Activated CD8-positive, alpha-beta memory T cell treated with anti-CD3 and anti-CD28 coated beads for 1 hour (primary cell): ENCODE measurements at places on chromosomes 7 and 10.

DNA sequence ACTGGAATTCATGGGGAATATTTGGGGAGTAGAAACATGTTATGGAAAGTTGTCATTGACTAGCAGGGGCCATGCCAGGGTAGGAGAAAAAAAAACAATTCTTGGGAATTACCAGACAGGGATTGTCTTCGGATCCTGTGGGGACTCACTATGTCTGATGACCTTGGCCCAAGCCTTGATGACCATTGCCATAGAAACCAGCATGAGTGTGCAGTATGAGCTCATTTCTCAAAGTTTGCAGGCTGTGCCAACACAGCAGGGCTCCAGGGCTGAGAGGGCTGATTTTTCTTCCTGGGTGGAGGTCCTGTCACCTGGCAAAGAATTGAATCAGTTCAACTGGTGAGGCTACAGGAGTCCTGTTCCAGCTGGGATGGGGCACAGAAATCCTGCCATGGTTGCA, 198.3 kb downstream of the ADRA2A start:
- no peak for DNase-seq

- no peak for DNase-seq
Measured at GRCh38 chr7:31948029-31948428, 122.2 kb downstream of the PDE1C start.

DNA sequence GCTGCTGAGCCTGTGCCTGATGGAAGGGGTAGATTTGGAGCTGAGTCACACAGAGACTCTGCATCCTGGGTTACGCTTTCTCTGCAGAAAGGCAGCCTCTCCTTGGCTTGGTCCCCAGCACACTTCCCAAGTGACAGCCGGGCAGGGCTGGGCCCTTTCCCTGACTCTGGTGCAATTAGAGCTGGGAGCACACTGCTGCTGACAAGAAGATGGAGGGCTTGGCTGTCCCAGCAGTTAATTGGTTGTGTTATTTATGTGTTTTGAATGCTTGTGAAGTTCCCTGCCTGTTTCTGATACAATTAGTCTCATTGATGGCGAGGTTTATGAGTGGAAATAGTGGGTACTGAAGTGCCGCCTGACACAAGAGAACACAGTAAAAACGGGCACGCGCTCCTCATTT, 123.6 kb downstream of the TCERG1L start:
- no peak for DNase-seq

GRCh38 chr7:150800581-150801241, at the start of gene TMEM176A:
TMEM176A (plus strand) TSS chr7:150800769; CDS start chr7:150801551, 782 bp downstream.
- no peak for DNase-seq

DNA sequence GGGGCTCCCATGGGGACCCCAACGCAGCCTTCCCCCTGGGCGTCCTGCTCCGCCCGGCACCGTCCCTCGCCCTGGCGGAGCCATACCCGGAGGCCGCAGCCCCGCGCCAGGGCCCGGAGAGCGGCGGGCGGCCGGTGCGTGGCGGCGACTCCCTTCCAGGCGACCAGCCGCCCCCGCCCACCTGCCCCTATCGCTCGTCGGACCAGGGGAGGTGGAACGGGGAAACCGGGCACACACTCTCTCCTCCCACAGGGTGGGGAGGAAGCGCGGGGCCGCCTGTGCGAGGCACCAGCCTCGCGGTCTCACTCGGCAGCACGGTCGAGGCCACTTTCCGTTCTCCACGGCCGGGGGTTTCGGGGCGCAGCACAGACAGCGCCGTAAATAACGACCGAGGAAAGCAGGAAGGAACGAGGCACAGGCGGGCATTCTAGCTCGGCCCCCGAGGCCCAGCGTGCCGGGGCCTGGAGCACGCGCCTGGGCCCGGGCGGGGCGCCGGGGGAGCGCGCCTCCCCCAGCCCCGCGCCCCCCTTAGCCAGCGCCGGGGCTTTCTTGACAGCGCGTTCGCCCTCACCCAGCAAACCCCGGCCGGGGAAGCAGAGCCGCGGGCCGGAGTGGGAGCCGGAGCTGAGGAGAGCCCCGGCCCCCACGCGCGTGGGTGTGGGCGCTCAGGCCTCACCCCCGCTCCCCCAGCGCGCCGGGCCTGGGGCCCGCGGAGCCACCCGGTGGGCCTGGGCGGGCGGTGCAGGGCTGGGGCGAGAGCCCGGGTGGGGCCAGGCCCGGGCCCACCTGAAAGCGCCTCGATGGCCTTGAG, 936 bp downstream of the IGF2BP3 start:
- no peak for DNase-seq

- no peak for DNase-seq
Measured at GRCh38 chr7:144709066-144709465, 126.8 kb downstream of the TPK1 start.

- no peak for DNase-seq
Measured at GRCh38 chr7:32299133-32299702, 191.0 kb downstream of the LSM5 start.

DNA sequence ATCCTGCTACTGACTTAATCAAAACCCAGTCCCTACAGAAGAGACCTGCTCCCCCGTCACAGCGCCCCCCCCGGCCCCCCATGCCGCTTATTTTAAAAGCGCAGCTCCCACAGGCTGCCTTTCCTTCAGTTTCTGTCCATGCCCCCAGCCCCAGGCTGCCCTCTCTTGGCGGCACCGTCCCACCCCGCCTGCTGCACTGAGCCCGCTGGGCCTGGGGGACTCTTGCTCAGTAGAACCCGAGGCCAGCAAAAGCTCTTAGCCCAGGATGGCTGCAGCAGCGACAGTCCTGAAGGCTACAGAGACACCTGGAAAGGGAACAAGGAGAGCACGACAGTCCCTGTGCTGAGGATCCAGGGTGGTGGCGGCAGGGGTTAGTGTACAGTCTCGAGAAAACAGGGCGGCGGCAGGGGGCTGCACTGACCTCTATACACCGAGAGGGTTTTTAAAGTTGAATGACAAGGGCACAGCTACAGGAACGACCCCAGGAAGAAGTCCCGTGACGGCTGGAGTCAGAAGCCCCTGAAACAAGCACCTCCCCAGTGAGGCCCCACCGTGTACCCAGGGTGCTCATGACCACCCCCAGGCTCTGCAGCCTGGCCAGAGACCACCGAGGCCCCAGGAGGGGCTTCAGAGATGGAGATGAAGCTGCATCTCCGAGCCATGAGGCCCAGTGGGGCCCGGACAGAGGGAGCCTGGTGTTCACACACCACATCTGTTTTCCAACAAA, 54.4 kb downstream of the ZRANB1 start:
- DNase-seq, result no peak

- DNase-seq, result no peak
Measured at GRCh38 chr10:33800986-33801385, 466.5 kb upstream of the NRP1 start.

DNA sequence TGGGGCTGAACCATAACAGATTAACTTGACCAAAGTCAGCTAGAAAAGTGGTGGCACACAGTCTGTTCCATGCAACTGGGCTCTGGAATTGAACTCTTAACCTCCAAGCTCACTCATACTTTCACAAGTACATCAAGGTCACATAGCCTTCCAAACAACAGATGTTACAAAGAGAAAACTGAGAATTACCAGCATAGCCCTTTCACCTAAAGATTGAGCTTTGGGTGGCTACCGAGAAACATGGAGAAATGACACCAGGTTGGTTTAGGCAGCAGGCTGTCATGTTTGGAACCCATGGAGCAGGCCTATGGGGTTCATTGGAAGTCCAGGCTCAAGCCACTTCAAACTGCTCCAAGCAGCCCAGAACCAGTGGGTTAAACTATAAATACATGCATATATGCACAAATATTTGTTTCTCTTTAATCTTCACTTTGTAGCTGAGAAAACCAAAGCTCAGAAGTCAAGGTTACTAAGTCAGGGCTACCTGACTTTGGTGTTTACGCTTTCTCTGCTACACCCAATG, 59.1 kb downstream of the MALSU1 start:
- DNase-seq, result no peak

- DNase-seq, result no peak
Measured at GRCh38 chr7:2809903-2810625, 34.0 kb downstream of the GNA12 start.

DNA sequence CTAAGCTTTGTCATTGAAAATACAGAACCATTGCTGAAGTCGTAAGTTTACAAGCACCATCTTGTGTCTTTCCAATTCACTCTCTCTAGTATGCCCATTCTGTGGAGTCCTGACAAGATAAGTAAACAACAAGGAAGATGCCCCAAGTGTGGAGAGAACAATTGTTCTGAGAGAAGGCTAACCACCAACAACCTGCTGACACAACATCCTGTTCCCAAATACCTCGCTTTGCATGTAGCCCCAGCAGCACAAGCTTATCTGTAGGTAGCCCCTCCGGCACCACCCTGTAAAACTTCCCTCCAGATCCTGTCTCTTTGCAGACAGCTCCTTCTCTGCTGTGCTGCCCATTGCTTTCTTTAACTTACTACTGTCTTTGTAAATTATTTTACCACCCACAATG, 233.3 kb upstream of the AOAH start:
- no peak for DNase-seq

DNA sequence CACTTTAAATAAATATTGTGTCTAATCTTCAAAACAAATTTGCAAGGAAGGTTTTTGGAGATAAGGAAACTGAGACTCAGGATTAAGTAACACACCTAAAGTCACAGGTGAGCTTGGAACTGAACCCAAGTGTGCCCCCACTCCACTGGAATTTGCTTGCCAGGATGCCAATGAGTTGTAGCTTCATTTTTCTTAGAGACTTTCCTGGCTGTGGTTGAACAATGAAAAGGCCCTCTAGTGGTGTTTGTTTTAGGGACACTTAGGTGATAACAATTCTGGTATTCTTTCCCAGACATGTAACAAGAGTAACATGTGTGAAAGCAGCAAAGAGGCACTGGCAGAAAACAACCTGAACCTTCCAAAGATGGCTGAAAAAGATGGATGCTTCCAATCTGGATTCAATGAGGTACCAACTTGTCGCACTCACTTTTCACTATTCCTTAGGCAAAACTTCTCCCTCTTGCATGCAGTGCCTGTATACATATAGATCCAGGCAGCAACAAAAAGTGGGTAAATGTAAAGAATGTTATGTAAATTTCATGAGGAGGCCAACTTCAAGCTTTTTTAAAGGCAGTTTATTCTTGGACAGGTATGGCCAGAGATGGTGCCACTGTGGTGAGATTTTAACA, 1.5 kb downstream of the IL6 start:
- DNase-seq, result no peak

DNA sequence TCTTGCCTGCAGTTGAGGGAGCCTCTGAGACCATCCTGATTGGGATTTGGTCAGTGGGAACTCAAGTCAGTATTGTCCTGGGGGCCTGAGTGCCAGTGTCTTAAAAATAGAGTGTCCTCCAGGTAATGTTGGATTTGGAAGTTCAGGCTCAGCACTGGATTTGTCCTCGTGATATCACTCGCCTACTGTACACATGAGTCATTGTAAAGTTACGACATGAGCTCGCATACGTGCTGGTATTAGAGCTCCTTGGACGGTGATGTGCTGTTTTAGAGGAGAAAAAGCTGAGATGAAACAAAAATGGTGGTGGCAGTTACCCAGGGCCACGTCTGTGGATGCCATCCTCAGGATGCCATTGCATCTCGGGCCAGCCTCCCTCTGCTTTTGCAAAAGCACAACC, 78.2 kb downstream of the MGMT start:
- DNase-seq, result no peak

DNA sequence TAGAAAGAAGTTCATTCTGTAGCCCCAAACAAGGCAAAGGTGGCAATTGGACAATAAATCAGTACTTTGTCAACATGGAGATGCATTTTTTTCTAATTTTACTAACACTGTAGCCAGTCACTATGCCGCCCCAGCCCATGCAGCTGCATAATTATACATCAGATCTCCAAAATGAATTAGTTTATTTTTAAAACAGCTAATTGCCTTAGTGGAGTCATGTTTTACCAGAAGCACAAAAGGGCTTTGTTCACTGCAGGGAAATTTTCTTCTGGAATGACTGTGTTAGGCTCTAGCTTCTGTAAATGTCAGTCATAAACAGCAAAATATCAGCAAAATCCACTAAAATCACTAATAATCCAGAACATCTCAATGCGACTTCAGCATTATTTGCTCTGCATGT, 20.1 kb upstream of the HDAC9 start:
- DNase-seq, result no peak

DNA sequence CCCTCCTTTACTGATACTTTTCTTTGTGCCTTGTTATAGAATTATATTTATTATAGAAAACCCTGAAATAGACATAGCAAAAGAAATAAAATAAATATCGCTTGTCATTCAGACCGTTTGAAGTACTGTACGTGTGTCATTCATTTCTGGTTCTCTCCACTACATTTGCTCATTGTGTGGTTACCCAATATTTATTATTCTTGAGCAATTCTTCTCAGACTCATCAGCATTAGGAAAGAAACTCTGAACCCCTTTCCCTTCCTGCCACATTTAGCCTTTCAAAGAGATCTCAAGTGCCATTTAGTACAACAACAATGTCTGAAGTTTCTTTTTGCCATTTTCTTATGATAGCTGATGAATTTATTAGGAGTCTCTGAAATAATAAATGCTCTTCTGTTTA, 154.1 kb downstream of the KIAA1217 start:
- DNase-seq, result no peak

- no peak for DNase-seq
Measured at GRCh38 chr7:55589905-55590304, 17.6 kb upstream of the VOPP1 start.

GRCh38 chr10:97684866-97685394, 2.1 kb downstream of the AVPI1 start:
- DNase-seq, result no peak

DNA sequence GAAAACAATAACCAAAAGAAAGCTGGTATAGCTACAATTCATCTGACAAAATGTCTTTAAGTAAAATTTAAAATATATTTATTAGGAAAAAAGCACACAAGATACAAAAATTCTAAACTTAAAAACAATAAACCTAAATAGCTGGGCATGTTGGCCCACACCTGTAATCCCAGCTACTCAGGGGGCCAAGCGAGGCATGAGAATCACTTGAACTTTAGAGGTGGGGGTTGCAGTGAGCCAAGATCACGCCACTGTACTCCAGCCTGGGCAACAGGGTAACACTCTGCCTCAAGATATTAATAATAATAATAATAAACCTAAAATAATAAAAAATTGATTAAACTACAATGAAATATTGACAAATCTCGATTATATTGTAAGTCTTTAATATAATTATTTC, 77.8 kb upstream of the PDK4 start:
- no peak for DNase-seq

DNA sequence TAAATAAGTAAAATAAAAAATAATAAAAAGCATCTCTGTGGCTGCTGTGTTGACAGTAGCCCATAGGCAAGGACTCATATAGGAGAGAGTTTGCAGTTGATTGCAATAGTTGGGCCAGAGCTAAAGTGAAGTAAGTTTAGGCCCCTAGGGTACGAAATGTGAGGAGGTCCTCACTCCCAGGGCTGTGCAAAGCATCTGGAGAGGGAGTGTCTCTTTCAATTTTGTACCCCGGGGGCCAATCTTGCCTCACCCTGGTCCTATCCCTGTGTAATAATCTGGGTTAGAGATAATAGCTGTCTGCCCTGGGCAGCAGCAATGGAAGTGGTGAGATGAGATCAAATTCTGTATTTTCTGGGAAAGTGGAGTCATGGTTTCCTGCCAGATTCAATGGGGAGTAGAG, 365.7 kb downstream of the GATA3 start:
- DNase-seq, result no peak

- no peak for DNase-seq
Measured at GRCh38 chr7:141674702-141675101, 27.3 kb downstream of the DENND11 start.

GRCh38 chr7:150371131-150371995, 2.7 kb downstream of the REPIN1 start:
- DNase-seq, result no peak

- no peak for DNase-seq
Measured at GRCh38 chr10:125084614-125085257, 75.6 kb downstream of the CTBP2 start.
